ENCODE measurements at places on chromosomes 6 and 20.

DNA sequence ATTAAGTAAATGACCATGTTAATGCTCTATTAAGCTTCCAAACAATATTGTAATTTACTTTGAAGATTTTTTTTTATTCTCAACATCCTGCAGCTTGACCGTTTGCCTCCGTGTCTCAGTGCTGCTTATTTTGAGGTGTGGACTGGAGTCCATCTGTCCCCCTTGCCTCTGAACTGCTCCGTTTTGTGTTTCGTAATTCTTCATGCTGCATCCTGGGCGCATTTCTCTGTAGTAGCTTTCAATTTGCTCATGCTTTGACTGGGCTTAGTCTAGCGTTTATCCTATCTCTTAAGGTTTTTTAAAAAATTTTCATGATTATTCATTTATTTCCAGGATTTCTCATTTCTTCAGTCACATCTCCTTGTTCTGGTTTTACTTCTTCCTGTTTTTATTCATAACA is 37.8 kb downstream of the PTPN1 start:
- no peak for DNase-seq

DNA sequence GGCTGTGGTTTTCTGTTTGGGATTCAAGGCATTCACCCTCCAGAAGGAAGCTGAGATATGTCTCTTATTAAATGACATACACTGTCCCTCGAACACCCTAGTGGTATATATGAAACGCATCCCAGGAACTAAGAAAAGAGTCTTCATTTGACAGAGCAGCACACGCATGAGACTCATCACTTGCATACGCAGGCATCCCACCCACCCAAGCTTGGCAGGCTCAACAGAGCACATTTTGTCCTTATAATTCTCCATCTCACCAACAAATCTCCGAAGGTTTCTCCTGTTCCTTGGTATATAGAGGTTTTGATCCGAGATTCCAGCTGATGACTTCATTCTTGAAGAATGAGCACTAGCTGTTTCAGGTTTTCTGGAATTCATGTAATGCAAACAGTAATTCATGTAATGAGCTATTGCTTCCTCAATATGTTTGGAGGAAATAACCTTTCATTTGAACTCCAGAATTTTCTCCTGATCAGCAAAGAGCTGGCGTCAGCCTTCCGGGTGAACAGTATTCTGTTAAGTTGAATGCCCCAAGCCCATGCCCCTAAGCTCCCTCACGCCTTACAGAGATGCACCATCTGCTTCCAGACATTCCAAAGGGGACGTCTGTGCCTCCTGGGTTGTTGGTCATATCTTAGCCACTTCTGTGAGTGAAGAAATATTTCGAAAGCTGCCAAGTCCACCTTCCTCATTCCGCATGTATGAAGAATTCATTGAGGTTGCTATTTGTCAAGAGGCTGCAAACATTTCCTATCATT is 66.0 kb upstream of the CDH4 start:
- DNase-seq: no peak

- DNase-seq: no peak
These were observed 27.0 kb upstream of the PTGIS start for GRCh38 chr20:49594931-49595315.

- no peak for DNase-seq
These were observed 45.8 kb upstream of the PNRC1 start for GRCh38 chr6:89034586-89035251.

DNA sequence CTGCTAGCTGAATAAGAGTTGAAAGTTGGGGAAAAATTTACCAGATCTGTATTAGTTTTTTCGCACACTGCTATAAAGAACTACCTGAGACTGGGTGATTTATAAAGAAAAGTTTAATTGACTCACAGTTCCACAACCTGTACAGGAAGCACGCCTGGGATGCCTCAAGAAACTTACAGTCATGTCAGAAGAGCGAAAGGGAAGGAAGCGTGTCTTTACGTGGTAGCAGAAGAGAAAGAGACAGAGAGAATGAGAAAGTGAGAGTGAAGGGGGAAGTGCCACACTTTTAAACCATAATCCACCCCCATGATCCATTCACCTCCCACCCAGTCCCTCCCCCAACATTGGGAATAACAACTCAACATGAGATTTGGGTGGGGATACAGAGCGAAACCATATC is 79.6 kb downstream of the KHDC1L start:
- DNase-seq: no peak

DNA sequence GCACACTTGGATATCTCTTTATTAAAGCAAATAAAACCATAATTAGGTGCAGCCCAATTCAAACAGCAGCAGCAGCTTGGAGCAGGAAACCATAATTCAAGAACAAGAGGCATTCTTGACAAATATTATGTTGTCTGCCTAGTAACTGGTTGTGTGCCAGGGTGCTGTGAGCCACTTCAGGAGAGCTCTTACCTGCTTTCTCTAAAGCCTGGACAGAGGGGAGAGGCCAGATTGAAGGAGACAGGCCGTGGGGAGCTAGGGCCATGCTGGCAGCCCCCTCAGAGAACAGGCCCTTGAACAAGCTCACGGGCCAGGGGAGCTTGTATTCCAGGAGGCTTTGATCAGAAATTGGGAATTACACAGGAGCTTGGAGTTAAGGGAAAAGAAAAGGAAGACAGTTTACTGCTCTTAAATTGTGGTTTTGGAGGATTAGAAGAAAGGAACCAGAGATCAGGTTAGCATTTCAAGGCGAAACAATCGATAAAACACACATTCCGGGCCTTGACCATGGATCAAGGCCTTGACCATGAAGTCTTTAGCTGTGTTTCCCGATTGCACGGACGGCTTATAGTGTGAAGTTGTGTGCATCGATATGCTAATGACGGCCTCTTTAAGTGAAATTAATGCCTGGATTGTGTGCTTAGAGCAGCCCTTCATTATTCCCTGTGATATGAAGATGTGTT is 69.8 kb upstream of the NKX2-2 start:
- DNase-seq: no peak

DNA sequence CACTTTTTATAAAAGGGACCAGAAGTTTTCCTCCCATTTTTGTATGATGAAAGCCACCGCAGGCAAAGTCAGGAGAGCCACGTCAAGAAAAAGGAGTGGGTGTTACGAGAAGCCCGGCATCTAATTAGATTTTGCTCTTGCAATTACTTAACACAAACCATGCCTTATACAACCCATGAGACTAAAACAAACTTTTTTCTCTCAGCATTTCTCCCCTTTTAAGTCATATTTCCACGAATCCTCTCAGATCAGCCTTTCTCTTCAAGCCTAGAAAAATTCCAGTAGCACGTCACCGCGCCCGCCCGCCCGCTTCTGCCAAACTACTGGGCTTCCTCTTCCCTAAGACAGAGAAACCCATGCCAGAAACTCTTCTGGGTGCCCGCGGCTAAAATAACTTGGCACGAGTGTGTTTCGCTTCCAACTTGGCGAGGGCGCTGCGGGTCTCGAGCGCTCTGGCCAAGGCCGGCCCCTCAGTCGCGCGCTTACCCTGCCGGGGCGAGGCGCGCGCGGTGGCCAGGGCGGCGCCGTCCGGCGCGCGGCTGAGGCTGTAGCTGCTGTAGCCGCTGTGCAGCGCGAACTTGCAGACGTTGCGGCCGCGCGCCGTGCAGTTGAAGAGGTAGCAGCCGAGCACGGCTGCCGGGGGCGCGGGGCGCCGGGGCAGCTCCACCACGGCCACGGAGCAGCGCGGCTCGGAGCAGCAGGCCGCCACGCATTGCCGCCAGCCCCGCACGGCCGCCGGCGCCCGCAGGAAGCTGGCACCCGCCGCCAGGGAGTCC is 1.0 kb downstream of the LRP11 start:
- DNase-seq: peak; percentile 73

- DNase-seq: no peak
These were observed 45.5 kb downstream of the PCNA start for GRCh38 chr20:5074232-5074674.

- DNase-seq: no peak
These were observed 131.2 kb upstream of the FAM184A start for GRCh38 chr6:119209452-119210205.

DNA sequence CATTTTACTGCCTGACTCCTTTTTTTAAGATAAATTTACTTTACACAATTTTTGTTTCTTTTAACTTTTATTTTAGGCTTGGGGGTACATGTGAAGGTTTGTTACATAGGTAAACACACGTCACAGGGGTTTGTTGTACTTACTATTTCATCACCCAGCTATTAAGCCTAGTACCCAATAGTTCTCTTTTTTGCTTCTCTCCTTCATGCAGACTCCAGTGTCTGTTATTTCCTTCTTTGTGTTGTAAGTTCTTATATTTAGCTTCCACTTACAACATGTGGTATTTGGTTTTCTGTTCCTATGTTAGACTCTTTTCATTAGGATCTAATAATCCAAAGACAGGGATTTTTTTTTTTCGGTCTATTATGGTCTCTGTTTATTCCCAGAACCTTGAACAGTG is 83.5 kb upstream of the CCN6 start:
- no peak for DNase-seq

GRCh38 chr6:37582306-37582705 is 82.6 kb upstream of the CCDC167 start:
- DNase-seq: no peak

GRCh38 chr6:67244037-67244436 is 1391.0 kb upstream of the ADGRB3 start:
- no peak for DNase-seq

GRCh38 chr20:22312744-22313346 is 271.5 kb downstream of the FOXA2 start:
- no peak for DNase-seq

DNA sequence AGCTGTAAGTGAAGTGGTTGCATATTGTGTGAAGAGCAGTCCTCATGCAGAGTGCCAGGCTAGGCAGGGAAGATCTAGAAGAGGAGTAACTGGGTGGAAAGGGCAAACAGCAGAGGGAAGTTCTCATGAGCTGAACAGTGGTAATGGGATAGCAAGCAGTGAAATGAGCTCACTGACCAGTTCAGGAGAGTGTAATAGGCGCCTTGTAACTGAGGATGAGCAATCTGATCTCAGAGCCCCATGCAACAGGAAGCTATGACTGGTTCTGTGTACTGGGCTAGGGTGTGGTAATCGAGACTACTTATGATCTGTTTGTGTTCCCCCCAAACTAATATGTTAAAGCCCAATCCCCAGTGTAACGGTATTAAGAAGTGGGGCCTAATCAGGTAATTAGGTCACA is 98.6 kb downstream of the RFX6 start:
- no peak for DNase-seq

DNA sequence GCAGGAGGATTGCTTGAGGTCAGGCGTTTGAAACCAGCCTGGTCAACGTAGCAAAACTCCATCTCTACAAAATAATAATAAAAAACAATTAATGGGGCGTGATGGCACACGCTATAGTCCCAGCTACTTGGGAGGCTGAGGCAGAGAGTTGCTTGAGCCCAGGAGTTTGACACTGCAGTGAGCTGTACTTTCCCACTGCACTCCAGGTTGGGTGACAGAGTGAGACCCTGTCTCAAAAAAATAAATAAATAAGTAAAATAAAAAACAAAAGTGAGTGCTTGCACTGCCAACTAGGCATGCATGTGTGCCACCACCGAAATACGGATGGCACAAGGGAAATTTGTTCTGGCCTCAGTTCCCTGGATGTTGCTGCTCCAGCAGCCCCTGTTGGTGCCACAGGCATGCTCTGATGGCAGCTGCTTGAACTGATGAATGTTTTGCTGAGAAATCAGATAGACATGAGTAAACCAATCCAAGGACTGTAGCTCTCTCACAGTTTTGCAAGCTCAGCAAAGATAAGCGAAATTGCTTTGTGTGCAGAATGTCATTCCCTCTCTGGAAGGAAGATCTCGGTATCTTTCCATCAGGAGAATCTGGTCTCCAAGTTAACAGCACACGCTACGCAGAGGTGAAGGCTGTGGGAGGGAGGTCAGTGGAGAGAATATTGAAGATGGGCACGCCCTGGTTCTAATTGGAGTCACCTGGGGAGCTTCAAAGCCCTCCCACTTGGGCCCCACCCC is 188.0 kb upstream of the SLC24A3 start:
- peak; percentile 30 for DNase-seq

GRCh38 chr20:50682947-50683530 is 8.3 kb downstream of the RIPOR3 start:
- DNase-seq: no peak

GRCh38 chr6:126444659-126445273 is 104.9 kb downstream of the CENPW start:
- no peak for DNase-seq

GRCh38 chr6:10668126-10668917 is 26.1 kb downstream of the C6orf52 start:
- no peak for DNase-seq
